NCI-H1930 (cell line): ENCODE measurements at places on chromosomes 7 and 10.

- DNase-seq, result no peak
These were observed 222.8 kb upstream of the KLF6 start for GRCh38 chr10:4007771-4008170.

DNA sequence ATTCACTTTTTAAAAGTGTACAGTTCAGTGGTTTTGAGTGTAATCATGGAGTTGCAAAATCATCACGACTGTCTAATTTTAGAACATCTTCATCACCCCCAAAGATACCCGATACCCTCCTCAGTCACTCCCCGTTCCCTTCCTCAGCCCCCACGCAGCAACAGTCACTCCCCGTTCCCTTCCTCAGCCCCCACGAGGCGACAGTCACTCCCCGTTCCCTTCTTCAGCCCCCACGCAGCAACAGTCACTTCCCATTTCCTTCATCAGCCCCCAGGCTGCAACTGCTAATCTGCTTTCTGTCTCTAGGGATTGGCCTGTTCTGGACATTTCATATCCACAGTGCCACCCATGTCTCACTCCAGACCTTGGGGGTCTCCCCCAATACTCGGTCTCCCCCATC is 161.6 kb upstream of the PPP2R2D start:
- DNase-seq, result no peak

DNA sequence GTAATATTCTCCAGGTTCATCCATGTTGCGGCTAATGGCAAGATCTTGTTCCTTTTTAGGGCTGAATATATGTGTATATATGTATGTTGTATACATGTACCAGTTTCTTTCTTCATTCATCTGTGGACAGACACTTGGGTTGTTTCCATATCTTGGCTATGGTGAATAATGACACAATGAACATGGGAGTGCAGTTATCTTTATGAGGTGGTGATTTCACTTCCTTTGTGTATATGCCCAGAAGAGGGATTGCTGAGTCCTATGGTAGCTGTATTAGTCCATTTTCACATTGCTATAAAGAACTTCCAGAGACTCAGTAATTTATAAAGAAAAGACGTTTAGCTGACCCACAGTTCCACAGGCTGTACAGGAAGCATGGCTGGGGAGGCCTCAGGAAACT is 17.1 kb upstream of the TSPAN15 start:
- DNase-seq, result no peak

DNA sequence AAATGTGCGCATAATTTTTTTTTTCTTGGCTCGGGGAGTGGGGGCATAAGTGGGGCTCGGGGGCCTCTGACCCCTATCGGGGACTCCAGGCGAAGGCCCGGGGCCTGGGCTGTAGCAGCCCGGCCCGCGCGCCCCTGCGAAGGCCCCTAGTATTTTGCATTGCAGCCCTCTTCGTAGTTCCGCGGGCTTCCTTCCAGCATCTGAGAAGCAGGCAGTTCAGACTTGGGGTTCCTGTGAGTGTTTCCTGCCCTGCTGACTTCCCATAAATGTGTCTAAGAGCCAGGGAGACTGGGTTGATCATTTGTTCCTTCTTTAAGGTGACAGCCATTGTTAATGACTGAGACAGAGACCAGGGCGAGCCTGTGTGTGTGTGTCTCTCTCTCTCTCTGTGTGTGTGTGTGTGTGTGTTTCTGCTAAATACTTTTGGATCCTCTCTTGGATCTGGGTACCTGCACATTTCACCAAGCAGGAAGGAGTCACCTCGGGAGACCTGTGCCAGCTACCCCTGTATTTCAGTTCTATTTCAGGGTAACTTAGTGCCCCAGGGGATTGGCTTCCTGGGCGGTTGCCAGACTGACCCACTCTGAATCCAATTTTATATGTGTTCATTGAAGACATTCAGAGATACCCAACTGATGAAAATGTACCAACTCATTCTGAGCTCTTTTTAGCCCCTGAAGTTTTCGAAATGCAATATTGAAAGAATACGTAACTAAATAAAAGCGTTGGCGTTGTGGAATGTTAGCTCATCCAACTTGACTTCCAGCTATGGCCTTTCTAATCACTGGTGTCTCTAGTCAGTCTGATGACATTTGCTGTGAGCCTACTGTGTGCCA is 805 bp downstream of the MSRB2 start:
- DNase-seq, result no peak

DNA sequence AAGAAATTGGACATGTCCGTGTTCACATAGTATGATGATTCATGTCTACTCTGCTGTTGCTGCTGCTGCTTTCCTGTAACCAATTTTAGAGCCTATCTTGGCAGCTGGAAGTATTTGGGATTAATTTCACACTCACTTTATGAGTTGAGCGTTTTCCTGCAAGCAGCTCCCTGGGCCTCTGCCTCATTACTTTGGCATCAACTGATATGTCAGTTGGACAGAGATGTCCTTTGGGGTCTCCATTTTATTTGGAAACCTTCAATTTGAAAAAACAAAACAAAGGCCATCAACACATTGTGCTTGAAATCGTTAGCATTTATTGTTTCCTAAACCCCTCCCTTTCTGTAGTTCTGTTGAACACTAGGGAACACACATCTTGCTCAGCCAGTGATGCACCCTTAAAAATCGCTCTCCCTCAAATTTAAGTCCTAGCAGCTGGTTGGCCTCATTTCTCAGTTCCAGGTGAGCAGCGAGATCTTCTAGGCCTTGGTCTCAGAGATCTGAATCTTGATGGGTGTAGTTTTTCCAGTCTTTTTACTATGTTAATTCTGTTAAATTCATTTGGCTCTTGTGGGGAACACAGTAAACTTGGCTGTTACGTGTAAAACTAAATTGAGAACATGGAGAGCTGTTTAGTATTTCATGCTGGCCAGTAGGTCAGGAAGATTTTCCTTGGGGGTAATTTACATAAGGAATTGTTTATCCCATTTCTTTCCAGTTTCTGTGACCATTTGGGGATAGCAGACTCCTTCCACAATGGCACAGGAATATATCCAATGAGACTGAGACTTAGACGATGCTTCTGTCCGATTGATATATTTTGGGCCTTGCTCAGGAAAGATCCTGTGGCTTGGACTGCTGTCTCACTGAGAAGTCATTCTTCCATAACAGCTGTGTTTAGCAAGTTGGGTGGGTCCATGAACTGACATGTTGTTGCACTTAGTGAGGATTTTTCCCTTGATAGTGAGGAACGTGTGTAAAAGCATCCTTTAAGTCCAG is 371.6 kb downstream of the BBS9 start:
- no peak for DNase-seq

GRCh38 chr10:8053446-8054243 is 843 bp upstream of the GATA3 start:
- DNase-seq, result peak; percentile 48

DNA sequence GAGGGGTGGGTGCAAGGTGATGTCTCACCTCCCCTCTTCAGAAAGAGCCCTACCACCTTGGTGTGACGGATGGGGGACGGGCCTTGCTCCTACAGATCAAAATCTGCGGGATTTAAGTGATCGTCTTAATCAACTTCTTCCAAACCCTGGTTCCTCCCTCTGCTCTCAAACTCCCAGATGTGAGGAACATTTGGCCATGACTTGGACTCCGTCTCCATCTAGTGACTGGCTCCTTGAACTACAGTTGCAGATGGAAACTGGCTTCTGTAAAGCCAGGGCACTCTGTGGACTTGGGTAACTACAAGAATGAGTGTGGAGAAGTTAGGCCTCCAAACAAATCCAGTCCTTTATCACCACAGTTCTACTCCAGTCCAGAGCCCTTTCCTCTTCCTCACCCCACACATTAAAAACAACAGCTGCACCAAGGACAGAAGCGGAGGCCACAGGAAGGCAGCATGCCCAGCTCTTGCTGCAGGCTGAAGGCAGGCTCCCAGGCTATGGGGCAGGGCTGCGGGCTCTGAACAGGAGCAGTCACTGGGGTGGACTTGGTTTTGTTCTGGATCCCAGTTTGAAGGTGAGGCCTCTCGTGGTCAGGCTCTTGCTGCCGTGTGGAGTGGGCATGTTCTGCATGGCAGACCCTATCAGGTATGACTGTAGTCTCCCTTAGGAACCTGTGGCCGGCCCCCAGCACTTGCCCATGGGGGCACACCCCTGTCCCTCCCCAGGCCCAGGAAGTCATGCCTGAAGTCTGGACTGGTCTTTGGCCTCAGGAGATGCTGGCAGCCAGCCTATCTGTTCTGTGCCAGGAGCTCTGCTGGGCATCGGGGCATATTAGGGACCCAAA is 79.4 kb downstream of the VWC2 start:
- DNase-seq, result no peak

- no peak for DNase-seq
These were observed 764.4 kb downstream of the LRMDA start for GRCh38 chr10:76195654-76196390.

DNA sequence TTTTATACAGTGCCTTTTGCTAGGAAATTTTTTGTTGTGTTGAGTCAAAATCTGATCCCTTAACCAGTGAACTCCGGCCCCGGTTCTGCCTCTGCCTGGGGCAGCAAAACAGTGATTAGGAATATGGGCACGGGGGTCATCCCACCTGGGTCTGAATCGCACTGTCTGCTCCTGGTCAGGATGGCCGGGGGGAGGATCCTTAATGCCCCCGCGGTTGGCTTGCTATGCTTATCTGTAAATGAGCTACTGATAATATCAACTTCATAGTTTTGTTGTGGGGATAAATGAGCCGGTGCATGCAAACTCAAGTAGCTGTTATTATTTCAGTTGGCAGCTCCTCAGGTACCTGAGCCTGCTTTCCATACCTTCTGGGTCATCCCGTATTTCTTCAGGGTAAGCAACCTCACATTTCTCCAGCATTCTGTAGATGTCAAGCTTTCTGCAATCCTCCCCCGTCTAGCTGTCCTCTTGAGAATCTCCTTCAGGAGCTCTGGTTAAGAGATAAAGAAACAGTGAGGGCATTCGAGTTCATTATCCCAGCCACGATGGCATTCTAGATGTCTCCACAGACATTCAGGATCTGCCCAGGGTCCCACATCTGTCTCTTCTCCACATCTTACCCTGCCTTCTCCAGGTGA is 592.2 kb downstream of the SDK1 start:
- no peak for DNase-seq

DNA sequence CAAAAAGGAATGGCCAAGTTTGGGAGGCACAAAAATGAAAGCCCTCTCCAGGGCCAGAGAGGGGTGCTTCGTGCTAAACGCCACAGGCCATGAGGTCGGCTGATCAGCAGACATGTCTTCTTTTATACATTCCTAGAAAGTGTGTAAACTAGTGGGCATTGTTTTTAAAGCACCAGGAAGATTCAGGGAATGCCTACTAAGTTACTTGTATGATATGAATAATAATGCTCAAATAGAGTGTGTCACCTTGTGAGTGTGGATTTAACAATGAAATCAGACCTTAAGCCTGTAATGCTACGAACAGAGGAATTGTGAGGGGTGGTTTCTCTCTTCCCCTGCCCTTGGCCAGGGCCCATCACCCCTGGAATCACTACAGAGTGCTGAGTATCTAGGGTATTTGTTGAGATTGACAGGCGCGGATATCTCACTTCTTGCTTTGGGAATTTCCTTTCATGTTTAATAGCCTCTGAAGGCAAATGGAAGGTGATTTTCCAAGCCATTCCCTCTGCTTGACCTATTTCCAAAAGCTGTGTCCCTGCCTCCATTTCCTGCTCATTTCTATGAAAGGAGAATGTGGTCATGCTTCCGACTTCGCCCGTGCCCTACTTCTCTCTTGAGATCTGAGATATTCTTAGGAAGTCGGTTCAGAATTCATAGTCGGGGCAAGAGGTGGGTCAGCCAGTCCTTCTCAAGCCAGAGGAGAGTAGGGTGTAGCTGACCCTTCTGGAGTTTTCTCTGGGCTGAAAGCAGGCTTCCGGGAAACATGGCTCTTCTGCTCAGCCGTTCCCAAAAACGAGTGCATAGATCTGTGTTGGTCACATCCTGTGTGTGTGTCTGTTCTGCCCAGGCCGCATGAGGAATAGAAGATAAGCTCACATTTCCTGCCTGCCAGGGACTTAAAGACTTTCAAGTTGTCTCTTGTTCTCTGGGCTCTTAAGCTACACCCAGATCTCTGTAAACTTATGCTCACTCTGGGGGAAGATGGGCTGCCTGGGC is 167.8 kb upstream of the ITGB1 start:
- no peak for DNase-seq

GRCh38 chr7:41163991-41164390 is 538.9 kb downstream of the INHBA start:
- no peak for DNase-seq

DNA sequence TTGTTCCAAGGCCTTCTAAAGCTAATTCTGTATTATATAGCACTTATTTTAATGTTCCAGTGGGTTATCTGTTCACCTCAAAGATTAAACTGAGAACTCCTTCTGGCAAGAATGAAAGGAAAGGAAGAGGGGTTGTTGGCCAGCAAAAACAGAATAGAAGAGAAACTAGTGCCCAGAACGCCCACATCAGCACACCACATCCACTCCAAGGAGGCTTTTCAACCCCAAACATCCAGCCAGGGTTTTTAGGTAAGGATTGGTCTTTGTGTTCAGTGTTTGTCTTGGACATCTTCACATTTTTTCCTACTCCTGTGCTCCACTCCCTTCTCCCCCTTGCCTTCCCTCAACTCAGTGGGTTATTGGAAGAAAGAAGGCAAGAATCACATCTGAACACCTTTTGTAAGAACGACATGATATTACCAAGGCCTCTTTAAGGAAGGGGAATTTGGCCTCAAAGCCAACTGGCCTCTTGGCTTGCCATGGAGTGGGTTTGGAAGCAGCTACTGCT is 55.8 kb downstream of the BICC1 start:
- no peak for DNase-seq

DNA sequence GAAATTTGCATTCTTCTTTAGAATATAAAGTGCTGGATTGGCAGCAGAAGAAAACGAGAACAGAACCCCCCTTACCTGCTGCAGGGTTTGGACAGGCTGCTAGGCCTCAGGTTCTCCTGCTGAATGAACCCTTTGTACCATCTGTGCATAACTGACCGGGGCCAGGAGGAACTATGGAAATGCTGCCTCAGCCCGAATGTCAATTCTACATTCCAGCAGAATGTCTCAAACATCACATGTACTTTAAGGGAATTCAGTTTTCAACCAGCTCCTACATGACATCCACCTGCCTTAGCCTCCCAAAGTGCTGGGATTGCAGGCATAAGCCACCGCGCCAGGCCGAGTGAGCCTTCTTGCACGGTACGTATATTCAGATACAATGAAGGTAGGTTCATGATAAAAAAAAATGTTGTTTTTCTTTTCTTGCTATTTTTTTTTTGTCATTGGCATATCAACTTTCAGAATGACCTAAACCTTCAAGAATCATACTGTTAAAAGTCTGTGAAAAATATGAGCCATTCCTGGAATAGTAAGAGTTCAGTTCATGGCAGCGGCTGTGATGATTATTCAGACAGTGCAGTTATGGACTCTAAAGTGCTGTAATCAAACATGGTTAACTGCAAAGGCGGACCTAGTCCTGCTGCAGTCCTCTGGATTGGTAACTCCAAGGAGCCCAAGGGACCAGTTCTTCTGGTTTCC is 84.4 kb upstream of the TNS3 start:
- no peak for DNase-seq

DNA sequence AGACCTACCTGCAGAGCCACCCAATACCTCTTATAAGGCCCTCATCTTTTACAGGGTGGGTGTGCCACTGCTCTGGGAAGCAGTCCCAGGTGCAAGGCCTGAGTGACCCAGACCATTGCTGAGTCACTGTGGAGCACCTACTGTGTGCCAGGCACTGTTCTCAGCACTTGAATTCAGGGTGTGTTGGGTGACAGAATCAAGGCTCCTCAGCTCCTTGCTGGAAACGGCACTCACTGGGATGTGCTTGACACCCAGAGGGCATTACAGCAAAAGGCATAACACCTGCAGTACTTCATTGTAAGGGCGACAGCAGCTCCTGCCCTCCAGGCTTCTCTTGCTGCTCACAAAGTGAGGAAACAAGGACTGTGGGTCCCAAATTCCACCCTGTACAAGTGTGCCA is 7.1 kb downstream of the CAMK2B start:
- DNase-seq, result no peak
